ENCODE measurements at places on chromosomes 16 and 17. TPM values are rescaled to one million over a fixed set of nuclear protein-coding genes. Genes with fewer than 3 reads are reported as not detected.

The CNTNAP4 gene
- not detected for total RNA-seq

The CSH2 gene
- not detected for total RNA-seq

DNA sequence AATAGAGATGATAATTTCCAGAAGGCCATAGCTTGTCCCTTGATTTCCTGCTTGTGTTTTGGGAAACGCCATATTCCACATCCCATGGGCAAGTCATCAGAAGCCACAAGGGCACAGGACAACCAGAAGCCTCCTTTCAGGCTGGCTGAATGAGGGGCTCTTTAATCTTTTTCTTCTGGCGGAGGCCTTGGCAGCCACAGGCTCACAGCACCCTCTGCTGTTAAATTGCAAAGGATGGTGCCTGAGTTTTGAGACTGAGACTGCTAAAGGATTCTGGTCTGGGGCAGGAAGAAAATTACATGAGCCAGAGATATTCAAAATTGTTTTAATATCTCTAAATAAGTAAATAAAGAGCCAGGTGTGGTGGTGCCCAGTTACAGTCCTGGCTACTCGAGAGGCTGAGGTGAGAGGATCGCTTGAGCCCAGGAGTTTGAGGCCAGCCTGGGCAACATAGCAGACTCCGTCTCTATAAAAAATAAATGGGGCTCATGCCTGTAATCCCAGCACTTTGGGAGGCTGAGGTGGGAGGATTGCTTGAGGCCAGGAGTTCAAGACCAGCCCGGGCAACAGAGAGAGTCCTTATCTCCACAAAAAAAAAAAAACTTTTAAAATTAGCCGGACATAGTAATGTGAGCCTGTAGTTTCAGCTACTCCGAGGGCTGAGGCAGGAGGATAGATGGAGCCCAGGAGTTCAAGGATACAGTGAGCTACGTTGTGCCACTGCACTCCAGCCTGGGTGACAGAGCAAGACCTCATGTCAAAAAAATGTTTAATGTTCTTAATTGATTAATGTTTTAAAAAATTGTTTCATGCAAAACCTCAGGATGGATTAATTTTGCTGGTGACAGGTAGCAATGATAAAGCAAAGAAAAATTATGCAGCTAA, 26.3 kb downstream of the AARSD1 start:
- peak; percentile 51 for DNase-seq

DNA sequence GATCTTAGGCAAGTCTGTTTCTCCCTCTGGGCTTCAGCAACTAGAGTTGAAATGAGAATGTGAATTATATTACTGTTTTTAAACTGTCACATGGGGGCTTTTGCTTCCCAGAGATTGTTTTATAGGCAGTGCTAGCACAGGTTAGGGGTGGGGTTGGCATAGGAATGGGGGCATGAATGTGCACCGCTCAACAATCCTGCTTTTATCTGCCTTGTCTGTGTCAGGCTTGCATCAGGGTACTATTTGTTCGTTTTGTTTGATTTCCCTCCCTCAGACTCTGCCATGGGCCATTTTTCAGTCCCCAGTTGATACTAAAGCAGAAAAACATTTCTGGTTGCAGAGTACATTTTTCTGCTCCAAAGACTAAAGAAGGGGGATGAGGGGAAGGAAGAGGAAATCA, 34.6 kb upstream of the IRX6 start:
- no peak for DNase-seq

DNA sequence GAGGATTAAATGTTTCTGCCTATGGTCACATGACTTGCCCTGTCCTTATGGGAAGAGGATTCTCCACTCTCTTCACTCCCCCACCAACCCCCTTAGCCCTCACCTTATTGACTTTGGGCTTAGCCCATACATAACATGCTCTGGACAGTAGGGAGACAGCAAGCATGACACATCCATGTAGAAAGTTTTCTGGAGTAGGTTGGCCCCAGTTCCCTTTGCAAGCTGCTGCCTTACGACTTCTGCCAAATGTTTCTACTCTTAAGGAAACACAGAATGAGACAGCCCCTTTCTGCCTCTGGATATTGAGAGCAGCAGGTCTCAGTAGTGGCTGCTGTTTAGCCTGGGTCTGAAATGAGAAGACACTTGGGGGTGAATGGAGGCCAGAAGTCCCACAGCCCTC, 282.2 kb downstream of the MAP2K6 start:
- no peak for DNase-seq

GRCh38 chr17:349666-350065, 2.9 kb downstream of the RPH3AL start:
- no peak for DNase-seq

DNA sequence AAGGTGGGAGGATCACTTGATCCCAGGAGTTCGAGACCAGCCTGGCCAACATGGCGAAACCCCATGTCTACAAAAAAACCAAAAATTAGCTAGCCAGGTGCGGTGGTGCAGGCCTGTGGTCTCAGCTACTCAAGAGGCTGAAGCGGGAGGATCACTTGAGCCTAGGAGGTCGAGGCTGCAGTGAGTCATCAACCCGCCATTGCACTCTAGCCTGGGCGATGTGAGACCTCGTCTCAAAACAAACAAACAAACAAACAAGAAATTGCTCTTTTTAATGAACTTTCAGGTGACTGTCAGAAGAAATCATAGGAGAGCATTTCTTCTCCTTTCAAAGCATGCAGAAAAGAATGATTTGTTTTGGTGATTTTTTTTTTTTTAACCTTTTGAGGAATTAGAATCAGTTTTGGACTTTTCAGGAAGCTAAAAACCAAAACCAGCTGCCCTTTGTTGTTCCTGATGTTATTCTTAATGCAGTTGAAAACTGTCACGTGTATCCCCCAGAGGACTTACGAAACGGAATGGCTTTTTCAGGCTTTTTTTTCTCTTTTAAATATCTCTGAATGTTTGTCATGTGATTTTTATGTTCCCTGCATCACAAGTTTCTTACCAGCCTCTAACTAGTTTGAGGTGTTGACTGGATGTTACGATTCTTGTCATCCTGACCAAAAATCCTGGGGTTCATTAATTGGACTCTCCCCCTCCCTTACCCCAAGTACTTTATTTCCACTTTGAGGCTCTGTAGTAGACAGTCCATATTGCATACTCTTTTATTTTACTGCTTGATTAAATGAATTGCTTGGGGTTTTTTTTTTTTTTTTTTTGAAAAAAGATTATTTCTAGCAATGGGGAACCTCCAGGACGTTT, 34.1 kb downstream of the SNX29 start:
- DNase-seq: no peak

DNA sequence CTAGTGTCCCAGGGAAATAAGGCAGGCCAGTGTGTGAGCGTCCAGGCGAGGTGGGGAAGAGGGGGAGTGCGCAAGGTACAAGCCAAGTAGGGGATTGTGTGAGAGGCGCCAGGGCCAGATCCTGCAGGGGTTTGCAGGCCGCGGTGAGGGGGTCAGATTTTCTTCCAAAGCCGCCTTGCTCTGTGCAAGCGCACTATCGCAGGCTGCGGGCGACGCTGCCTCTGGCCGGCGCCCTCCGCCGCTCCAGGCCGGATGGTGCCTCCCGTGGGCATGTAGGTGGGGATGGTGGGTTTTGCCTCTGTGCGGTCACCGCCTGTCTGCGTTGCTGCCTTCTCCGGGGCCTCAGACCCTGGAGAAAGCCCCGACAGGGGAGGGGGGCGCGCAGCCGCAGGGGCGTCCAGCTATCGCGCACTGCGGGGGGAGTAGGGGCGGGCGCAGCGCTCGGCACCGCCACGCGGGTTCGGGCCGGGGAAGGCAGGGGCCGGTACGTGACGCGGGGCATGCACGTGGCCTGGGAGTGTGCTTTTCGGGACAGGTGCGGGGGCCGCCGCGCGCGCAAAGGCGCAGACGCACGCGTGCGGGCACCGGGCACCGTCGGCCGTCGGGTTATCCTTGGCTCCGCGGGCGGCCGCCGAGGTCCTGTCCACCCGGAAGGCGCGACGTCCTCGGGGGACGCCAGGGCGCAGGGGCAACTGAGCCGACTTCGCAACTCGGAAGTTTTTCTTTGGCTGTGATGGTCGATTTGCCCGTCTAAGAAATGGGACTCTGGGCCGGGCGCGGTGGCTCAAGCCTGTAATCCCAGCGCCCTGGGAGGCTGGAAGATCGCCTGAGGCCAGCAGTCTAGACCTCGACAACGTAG, 1.1 kb upstream of the HAPSTR1 start:
- DNase-seq: no peak

GRCh38 chr17:31373150-31374093, 18.1 kb upstream of the RAB11FIP4 start:
- DNase-seq: peak; percentile 8

GRCh38 chr17:2082003-2082781, 27.3 kb downstream of the HIC1 start:
- no peak for DNase-seq

- DNase-seq: no peak
Measured at GRCh38 chr17:29629839-29630238, 7.1 kb upstream of the CORO6 start.

DNA sequence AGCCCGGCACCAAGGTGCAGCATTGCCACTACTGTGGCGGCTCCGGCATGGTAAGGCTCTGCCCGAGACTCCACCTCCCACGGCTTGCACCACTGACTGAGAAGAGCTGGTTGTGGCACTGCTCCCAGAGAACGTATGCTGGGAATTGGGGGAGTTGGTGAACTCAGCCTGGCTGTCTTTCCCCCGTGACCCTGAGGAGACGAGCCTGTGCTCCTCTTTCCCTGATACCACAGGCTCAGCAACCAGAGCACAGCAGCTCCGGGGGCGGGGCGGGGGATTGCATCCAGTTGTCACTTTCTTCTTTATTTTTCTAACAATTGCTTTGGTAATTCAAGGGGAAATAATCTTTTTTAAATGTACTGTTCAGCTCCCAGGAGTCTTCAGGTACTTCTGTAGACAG, 16.7 kb downstream of the DNAJA3 start:
- no peak for DNase-seq

DNA sequence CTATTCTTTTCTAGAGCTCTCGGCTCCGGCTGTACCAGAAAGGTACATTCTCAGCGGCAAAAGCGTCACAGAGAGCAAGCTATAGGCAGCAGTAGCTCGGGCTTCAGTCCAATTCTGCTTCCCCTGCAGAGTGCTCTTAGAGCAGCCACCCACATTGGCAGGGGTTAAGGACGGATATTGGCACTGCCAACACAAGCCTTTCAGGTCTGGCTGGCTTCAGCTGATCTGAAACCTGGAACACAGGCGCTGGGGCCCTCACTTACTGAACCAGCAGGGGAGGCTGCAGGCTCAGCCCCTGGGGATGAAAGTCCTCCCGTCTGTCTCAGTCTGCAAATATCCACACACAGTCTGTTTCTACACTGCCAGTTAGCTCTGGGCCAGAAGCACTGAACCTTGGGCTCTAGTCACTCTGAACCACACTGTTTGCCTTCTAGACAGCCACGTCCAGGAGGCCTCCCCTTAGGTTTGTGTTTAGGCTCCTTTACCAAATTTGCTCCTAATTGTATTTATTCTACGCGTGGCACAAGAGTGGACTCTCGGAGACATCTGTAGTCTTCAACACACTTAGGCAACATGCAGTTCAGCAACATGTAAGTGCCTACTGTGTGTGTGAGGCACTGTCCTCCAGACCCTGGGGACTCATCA, 40.1 kb downstream of the HIC1 start:
- DNase-seq: no peak

DNA sequence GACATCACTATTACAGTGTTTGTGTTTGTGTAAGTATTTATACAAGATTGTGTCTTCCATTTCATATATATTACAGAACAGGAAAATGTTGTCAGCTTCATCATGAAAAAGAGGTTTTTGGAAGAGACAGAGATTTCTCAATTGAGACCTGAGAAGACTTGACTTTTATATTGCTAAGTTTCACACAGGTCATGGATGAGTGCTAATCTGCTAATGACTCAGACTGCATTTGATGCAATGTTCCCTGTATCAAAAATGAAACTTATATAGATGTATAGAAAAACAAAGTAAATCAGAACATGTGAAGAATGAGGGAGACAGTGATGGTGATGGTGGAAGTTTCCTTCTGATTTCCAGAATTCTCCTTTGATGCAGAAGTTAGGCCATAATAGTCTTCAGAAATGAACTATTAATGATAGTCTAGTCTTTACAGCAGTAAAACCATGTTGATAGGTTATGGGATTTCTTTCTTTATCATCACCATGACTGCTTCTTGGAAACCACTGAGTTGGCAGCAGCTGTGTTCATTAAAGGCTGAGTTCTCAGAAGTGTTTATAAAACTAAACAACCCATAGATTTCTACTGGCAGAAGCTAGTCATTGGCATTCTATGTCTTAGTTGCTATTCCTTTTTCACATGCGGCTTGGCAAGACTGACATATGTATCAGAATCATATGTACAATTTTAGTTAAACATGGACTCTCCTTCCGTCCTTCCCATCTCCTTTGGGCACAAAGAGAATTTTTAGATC, 56.1 kb downstream of the PCTP start:
- no peak for DNase-seq

GRCh38 chr16:69861292-69862030, 89.7 kb upstream of the CLEC18A start:
- no peak for DNase-seq

Measured in HCT116 (cell line).